ENCODE measurements at places on chromosomes 11 and 22.

- H3K4me3 ChIP-seq: no peak overlapping the region
- no peaks in the 10 kb centered on the region for H3K36me3 ChIP-seq
- H3K27ac ChIP-seq: no peak overlapping the region
- DNase-seq: no peak
- peaks cover 12% of the 10 kb centered on the region for H3K27me3 ChIP-seq
Observed at GRCh38 chr22:20258021-20258299, 10.2 kb downstream of the RTN4R start.

DNA sequence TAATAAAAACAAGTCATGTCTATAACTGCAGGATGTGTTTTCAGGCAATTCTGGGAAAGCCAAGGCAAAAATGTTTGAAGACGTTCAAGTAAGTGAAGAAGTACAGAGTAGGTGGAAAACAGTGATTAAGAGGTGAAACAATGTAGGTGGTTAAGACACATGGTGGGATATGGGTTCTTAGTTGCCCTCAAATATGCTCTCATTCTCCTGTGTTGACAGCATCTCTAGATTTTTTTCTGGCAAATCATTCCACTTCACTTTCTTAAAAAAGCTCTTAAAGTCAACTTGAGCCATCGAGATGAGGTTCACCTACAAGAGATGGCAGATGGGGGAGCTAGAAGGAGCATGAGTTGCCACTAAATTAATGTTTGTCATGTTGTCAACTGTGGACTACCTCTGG, 1041.0 kb upstream of the CNTN5 start:
- H3K27me3 ChIP-seq: no peaks in the 10 kb centered on the region
- no peaks in the 10 kb centered on the region for H3K36me3 ChIP-seq
- DNase-seq: no peak
- H3K27ac ChIP-seq: no peak overlapping the region
- no peak overlapping the region for H3K4me3 ChIP-seq

DNA sequence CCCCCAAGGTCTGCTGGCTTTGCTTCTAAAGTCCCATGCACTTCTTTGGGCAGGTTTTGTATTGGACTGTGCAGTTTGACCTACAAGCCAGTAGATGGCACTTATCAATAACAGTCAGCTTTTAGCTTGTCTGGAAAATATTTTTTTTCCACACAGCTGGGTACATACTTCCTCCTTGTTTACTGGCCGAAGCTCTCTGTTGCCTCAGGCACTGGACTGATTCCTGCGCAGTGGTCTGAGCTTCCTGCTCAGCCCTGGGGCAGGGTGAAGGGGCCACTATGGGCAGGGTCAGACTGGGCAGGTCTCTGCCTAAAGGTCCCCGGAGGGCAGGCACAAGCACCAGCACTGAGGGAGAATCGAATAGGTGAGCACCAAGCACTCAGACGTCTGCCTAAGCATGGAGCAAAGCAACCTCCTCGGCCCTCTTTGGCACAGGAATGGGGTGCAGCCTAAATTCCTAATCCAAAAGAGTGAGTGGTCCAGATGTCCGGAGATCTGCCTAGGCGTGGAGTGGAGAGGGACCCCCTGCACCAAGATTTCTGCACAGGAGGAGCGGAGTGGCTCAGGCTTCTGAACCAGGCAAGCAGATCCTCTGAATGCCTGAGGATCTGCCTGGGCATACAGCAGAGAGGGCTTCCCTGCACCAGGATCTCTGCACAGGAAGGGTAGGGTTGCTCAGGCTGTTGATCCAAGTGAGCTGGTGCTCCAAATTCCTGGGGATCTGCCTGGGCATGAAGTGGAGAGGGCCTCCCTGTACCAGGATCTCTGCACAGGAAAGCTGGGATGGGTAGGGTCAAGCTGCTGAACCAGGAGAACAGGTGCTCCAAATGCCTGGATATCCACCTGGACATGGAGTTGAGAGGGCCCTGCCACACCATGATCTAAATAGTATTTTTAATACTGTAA, 105.9 kb upstream of the C11orf58 start:
- no peak for DNase-seq
- no peak overlapping the region for H3K4me3 ChIP-seq
- no peaks in the 10 kb centered on the region for H3K36me3 ChIP-seq
- no peak overlapping the region for H3K27ac ChIP-seq
- H3K4me1 ChIP-seq: no peaks in the 10 kb centered on the region

GRCh38 chr22:20868025-20868962, 9.5 kb downstream of the SNAP29 start:
- H3K4me3 ChIP-seq: no peak overlapping the region
- H3K27me3 ChIP-seq: no peaks in the 10 kb centered on the region
- no peak overlapping the region for H3K27ac ChIP-seq
- peaks cover 5% of the 10 kb centered on the region for H3K36me3 ChIP-seq
- DNase-seq: no peak
